ENCODE measurements at places on chromosomes 1 and 21.

- DNase-seq = no peak
Observed at GRCh38 chr21:17348849-17349248, 164.0 kb upstream of the CXADR start.

- no peak for DNase-seq
Observed at GRCh38 chr1:235093013-235093695, 35.5 kb downstream of the TOMM20 start.

GRCh38 chr1:236455243-236455642 is 61.2 kb downstream of the EDARADD start:
- no peak for DNase-seq

DNA sequence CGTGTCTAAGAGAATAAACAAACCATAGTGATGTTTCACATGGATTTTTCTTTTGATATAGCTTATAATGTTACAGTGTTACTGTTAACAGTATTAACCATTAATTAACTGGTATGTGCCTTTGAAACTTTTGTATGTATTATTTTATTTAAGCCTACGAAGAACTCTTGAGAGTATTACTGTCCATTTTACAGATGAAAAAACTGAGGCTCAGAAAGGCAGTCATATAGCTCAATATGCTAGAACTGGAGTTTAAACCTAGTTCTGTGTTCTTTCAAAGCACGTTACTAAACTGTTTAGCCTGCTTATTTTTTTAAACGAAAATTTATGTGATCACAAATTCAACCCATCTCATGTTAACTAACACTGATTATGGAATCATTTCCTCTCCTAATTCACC is 83.5 kb downstream of the POU2F1 start:
- no peak for DNase-seq

DNA sequence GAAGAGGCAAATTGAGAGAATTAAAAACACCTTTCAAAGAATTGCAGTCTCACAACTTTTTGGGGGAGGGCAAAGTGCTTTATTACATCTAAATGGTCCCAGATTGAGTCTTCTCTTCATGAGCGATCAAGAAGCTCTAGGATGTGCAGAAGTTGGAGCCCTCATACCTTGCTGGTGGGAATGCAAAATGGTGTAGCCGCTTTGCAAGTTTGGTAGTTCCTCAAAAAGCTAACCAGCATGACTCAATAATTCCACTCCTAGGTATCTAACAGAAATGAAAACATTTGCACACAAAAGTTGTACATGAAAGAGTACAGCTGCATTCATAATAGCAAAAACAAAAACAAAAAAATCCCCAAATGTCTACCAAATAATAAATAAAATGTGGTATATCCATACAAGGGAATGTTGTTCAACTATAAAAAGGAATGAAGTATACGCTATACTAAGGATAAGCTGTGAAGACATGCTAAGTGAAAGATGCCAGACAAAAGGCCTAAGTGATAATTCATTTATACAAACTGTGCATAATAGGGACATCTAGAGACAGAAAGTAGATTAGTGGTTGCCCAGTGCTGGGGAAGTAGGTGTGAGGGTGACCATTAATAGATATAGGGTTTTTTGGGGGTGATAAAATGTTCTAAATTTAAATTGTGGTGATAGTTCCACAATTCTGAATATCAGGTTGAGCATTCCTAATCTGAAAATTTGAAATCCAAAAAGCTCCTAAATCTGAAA is 55.2 kb downstream of the SELENOF start:
- no peak for DNase-seq

GRCh38 chr1:39842836-39843235 is 40.5 kb downstream of the TRIT1 start:
- DNase-seq = no peak

DNA sequence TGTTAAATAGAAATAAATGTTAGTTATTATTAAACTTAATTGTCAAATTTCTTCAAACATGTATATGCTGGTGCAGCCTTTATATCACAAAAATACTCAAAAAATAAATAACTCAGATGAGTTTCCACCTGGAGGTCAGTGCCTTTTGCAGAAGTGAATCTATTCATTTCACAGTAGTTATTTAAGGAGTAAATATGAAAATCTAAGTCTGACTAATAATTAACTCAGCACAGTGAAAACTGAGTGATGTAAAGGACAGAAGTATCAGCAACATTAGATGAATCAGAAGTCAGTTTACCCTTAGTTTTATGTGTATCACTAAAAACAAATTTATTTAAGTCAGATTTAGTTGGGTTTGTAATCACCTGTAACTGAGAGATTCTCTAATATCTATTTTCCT is 2135.4 kb downstream of the MRPL39 start:
- DNase-seq = no peak

DNA sequence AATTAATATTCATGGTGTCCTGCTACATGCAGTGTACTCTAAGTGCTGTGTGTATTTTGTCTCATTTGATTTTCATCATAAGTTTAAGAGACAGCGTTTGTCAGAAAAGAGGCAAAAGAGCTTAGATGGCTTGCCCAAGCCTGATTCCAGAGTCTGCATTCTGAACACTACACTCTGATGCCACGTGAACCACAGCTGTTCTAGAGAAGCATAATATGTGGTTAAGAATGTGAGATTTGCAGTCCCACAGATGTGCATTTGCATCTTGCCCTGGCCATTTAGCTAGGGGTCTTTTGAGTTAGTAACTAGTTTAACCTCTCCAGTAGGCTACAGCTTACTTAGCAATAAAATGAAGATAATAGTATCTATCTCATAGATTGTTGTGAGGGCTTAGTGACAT is 9.2 kb upstream of the GADD45A start:
- DNase-seq = no peak

DNA sequence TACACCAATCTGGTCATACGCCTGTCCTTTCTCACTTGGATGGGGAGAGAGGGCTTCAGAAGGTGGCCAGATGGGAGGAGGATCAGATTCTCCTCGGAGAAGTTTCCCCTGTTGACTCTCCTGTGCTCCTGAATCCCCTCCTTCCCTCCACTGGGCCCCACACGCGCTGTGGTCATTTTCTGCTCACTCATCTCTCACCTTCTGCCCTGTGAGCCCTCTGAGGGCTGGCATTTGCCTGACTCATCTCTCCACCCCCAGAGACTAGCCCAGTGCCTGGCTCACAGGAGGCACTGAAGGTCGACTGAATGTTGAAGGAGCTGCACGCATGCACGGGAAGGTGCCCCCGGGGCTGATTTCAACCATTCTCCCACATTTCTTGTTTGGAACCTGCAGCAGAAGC is 14.2 kb downstream of the ABCA4 start:
- no peak for DNase-seq

- no peak for DNase-seq
Observed at GRCh38 chr1:205666372-205667166, 13.7 kb downstream of the SLC45A3 start.

DNA sequence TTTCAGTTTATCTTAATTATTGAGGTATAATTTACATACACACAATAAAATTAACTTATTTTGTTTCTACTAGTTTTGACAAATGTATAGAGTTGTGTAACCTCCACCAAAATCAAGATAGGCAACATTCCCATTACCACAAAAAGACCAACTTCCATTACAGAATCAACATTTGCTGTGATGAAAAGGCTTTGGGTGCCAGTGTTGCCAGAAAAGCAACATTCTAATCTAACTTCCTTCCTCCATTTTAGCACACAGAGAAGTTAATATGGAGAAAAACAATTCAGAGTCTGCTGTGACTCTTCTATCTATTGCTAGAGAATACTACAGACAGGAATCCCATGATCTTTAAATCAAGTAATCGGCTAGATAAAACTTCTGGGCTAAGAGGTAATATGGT is 245.3 kb downstream of the RERE start:
- no peak for DNase-seq

DNA sequence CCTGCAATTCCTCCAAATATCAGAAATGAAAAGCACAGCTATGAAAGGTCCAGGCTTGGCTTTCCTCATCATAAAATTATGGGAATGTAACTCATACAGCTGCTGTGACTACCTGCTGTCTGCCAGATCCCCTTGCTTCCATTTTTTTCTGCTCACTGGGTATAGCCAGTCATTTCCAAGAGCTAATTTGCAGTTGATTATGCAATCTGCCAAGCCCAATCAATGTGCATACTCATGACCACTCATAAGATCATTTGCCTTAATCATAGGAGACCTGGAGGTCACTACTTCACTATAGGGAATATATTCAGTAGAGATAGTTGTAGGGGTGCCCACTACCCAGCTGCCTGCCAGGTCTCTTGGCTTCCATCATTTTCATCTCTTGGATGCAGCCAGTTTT is 417.7 kb upstream of the ZRANB2 start:
- no peak for DNase-seq

- DNase-seq = no peak
Observed at GRCh38 chr1:223707256-223708000, 4.9 kb upstream of the CAPN2 start.

DNA sequence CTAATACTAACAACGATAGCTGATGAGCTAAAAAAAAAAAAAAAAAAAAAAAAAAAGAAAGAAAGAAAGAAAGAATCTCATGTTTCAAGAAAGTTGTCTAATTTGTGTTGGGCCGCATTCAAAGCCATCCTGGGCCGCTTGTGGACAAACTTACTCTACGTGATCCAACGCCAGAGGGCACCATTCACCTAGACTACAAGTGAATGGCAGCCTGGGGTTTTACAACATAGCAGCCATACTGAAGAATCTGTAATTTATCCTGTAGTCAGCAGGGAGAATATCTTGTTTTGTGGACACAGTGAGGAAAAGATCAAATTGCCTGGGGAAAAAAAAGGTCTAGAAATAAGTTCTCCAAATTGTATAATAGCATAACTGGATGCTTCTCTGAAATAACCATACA is 47.0 kb downstream of the CYP2J2 start:
- peak; percentile 32 for DNase-seq

- no peak for DNase-seq
Observed at GRCh38 chr1:36652586-36652985, 169.9 kb upstream of the CSF3R start.

DNA sequence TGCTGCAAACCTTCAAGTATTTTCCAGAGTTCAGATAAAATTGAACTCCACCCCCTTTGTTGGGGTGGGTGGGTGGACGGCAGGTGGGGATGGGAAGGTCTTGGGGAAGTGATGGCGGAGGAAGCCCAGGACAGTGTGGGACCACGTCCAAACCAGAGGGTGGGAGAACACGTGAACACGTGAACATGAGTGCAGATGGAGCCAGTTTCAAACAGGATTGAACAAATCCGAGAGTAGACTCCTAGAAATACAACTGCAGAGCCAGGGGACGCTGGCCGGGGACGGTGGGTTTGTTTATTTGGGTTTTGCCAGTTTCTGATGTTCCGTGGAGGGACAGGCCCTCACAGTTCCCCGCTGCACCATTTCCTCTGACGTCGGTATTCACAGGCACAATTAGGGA is 2.9 kb downstream of the KRTAP10-2 start:
- no peak for DNase-seq

DNA sequence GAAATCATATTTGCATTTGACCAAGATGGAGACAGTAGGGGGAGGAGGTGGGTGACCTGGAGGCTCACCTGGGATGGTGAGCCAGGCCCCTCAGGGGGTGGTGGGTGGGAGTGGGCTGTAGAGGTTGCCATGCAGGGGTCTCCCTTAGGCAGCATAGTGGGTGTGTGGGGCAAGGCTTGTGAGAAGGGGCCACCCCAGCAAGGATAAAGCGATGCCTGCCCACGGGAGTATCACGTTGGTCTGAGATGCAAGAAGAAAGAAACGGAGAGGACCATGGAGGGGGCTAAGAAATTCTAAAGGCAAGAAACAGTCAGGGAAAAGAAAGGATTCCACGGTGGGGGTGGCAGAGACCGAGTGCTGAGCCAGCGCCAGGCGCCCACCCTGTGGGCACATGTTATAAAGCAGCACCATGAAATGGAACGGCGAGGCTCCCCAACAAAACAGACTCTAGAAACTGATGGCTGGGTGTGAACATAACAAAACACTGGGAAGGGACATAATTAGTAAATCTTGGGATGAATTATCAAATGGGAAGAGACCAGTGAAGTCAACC is 11.7 kb upstream of the C2CD2 start:
- DNase-seq = no peak

- DNase-seq = no peak
Observed at GRCh38 chr21:24899138-24899537, 708.1 kb downstream of the MRPL39 start.

DNA sequence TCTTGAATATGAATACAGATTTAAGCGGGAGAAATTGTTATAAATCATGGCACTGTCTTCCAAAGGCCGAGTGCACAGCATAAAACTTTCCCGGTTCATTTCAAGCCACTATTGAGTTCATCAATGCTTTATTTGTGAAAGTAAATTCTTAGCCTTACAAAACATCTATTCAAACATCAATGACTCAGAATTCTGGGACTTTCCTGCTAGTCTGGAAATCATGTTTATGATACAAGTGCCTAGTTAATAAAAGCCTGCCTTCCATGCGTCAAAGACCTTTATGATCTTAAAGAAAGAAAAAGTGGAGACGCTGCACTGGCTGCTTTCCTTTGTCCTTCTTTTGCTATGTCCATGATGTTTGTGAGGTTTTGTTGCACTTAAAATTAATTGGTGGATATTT is 137.7 kb downstream of the SETD4 start:
- no peak for DNase-seq

DNA sequence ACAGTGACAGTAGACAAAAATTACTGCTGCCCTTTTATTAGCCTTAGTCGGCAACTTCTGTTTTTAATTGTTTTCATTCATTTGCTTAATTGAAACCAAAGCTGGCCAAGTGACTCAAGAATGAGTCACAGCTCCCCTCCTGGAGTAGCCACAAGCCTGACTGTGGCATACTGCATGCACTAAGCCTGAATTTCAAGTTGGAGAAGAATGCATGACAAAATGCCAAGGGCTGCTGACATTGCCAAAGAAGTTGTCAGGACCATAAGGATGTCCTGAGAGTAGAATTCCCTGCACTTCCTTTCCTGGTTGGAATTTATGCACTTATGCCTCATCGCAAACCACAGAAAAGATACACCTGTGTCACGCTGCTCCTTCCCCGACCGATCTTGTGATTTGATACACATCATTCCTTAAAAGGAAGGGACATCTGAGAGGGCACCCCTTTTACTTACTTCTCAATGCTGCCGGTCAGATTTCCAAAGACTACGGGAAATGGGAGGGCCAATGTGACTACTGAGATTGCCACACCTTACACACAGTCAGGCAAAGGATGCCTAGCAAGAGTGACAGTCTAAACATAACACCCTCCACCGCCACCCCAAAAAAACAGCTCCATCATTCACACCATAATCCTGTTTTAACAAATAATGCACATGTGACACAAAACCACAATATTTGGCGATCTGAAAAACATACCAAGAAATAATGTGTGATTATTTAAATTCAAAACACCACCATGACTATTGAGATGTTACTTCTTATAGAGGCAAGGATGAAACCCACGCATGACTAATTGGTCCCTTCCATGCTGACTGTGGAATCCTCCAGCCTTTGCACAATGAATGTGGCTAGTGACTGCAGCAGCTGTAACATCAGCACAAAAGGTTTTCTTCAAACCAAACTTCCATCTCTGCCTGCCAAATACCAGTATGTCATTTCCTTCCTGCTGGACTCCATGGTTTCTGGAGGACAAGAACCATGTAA is 28.2 kb downstream of the VAV3 start:
- no peak for DNase-seq

DNA sequence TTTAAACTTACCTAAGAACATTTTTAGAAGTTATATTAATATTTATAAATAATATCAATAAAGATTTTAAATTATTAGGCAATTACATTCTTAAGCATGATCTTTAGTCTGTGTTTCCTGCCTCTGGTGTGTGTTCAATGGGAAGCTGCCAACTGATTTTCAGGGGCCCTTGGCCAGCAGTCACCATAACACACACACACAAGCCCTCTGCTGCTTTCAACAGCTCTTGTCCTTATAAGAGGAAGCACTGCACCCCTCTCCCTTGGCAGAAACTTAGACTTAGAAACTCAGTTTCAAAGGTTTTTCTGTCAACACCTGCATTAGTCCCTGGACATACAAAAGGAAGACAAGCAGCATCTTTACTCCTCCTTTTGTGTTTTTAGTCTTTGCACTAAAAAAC is 81.4 kb downstream of the VAV3 start:
- DNase-seq = no peak

All from nucleus accumbens (tissue), 56 donors.